ENCODE measurements at places on chromosomes 6 and 20.

GRCh38 chr6:169763881-169764280 is 12.5 kb downstream of the ERMARD start:
- DNase-seq, result no peak

GRCh38 chr20:62067547-62068260 is 2.0 kb upstream of the TAF4 start:
- DNase-seq, result no peak

DNA sequence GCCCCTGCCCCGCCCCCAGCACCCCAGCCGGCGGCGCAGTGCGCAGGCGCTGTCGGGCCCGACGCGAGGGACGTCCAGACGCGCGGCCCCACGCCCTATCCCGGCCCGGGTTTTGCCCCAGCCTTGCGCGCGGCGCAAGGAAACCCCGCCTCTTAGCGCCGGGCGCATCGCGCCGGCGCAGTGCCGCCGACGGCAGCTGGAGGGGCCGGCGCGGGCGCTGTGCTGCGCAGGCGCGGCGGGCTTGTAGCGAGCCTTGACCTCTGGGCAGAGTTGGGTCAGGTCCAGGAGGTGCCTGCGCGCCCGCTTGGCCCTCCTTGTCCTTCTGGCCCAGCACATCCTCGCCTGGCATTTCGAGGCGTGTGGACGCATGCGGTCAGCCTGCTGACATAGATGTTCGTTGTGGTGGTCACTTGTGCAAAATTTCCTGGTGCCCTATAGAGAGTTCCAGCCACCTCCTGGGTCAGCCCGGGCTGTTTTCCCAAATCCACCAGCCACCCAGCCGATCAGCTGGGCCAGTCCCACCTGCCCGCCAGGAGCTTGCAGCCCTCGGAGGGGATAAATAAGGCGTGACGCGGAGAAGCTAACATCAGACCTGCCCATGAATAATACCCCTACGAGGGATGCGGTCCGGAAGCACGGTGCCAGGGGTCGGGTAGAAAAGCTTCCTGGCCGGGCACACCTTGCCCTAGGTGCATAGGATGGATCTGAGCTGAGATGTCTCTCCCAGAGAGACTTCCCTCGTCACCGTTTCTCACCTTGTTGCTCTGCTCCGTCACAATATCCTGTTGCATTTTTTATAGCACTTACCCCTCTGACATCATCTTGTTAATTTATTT is 428 bp upstream of the PRELID3B start:
- DNase-seq, result peak; percentile 72

DNA sequence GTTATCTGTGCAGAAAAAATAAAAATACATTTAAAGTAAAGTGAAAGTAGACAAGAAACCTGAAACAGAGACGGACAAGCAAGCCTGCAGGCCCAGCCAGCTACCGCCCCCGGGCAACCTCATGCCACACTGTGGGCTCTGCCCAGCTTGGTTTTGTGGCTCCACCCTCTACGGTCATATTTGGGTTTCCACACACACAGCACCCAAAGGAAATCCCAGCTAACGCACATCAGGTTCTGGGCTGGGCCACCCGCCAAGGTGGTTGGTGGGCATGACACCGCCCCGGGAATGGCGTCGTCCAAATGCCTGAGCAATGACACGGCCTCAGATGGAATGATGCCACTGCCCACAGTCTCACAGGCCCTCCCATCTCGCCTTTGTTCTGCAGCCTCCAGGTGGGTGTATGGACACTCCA is 22.9 kb downstream of the FAM110A start:
- peak; percentile 98 for DNase-seq

DNA sequence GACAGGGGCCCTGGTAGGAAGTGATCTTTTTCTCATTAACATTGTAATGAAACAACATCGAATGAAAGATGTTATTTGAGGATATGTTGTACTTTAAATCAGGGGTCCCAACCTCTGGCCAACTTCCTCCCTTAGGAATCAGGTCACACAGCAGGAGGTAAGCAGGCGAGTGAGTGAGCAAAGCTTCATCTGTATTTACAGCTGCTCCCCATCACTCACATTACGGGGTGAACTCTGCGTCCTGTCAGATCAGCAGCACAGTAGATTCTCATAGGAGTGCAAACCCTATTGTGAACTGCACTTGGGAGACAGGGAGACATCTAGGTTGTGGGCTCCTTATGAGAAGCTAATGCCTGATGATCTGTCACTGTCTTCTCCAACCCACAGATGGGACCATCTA is 19.9 kb downstream of the EPM2A start:
- no peak for DNase-seq

- peak; percentile 88 for DNase-seq
Measured at GRCh38 chr6:96939007-96939805, 14.7 kb downstream of the KLHL32 start.

- no peak for DNase-seq
Measured at GRCh38 chr6:144416773-144417172, 131.6 kb downstream of the UTRN start.

DNA sequence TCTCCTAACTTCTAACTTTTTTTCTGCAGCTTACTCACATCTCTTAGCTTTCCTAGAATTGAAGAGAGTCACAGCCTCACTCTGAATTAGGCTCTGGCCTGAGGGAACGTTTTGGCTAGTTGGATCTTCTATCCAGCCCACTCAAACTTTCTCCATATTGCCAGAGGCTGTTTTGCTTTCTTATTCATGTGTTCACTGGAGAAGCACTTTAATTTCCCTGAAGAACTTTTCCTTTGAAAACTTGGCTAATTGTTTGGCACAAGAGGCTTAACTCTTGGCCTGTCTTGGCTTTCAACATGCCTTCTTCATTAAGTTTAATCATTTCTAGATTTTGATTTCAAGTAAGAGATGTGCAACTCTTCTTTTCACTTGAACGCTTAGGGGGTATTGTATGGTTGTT is 138.2 kb upstream of the PLCB4 start:
- no peak for DNase-seq

DNA sequence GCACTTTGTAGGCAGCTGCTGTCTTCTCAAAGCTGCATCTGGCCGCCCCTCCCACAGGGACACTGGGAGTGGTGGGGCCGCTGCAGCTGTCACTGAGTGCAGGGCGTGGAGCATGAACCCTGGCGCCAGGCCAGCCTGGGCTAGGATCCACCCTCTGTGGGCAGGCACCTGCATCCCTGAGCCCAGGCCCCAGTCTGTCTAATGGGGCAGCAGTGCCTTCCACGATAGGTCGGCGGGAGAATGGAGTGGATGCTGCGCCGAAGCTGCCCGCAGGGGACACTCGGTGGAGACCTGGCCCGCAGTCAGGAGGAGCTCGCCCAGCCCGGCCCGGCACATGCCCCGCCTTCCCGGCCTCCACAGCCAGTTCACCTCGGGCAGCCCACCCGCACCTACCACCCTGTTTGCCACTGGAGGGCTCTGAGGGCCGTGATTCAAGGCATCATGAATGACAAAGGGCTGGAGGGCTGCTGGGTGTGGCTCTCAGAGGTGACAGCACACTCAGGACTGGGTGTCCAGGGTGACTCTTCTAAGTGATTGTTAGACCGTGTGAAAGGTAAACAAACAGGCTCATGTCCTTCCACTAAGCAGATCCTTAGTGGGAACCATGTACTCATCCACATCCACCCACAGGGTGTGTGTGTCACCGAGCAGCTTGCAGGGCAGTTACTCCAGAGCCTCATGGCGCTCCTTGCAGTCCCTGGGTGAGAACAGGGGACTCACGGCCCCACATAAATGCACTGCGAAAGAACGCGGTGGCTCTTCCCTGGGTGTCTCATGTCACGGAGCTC is 133.9 kb downstream of the AGPAT4 start:
- DNase-seq, result peak; percentile 28

DNA sequence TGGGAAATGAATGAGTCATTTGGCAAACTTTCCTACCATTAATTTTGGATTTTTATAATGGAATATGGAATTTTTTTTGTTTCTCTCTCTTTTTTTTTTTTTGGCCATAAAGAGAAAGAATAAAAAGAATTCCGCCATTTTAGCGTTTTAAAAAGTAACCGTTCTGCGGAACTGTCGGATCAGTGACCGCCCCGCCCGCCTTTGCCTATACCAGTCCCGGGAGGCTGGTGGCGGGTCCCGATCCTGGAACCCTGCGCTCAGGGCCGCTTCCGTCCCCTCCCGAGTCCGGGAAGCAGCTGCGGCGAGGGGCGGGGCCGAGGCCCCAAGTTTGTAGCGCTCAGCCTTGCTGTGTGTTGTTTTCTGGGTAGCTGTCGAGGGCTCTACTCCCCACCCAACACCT is 609 bp downstream of the L3MBTL1 start:
- peak; percentile 40 for DNase-seq

- DNase-seq, result no peak
Measured at GRCh38 chr6:37520926-37521325, 21.2 kb upstream of the CCDC167 start.

- no peak for DNase-seq
Measured at GRCh38 chr6:4533576-4533975, 242.6 kb upstream of the CDYL start.

DNA sequence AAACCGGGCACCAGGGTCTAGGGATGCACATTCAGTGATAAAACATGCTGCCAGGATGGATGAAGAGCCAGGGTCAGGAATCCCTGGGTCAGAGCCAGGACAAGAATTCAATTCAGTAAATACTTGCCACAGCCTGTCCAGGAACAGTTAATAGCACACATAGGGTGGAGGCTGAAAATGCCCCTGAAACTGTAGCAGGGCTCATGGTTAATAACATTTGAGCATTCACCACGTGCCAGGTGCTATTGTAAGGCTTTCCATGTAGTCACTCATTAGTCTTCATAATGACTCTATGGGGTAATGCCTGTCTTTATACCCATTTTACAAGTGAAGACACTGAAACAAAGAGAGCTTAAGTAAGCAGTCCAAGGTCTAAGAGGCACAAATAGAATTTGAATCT is 296.3 kb downstream of the LRFN2 start:
- peak; percentile 27 for DNase-seq

DNA sequence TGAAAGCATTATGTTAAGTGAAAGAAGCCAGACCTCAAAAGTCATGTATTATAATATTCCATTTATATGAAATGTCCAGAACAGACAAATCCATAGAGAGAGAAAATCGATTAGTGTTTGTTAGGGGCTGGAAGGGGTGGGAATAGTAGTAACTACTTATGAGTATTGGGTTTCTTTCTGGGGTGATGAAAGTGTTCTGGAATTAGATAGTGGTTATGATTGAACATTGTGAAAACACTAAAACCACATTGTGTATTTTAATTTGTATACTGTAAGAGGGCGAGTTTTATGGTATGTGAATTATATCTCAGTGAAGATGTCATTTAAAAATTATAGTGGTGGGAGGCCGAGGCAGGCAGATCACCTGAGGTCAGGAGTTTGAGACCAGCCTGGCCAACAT is 52.0 kb upstream of the KIF13A start:
- no peak for DNase-seq

GRCh38 chr20:34495916-34496315 is 20.3 kb upstream of the DYNLRB1 start:
- no peak for DNase-seq

DNA sequence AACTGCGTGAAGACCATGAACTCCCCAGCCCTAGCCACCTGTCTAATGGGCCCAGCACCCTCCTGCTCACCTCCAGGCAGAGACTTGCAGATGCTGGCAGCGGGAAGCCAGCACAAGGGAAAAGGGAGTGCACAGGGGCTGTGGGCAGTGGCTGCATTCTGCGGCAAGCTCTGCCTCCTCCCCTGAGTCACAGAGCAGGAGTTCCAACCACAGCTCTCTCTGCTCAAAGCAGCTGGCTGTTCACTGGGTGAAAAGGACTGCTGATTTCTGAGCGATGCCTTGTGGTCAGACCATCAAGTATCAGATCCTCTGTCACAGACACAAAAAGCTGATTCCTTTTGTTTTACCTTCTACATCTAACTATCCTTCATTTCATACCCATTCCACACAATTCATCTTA is 10.5 kb downstream of the NKX2-2 start:
- no peak for DNase-seq

DNA sequence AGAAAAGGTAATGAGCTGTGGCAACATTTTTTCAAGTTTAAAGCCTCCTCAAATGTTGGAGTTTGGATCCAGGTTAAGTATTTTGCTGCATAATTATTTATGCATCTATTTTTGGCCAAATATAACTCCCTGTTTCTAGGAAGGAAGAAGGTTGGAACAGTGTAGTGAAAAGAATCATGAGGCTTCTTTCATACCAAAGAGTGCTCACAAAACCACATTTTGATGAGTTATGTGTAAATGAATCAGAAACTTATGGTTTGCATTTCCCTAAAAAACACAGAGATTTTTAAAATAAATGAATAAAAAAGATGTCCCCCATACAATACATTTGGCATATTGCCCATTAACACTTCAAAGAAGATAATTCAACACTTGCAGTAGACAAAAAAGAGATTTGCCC is 246.9 kb upstream of the PRDM1 start:
- no peak for DNase-seq

- no peak for DNase-seq
Measured at GRCh38 chr20:58330687-58331086, 21.2 kb downstream of the RAB22A start.

DNA sequence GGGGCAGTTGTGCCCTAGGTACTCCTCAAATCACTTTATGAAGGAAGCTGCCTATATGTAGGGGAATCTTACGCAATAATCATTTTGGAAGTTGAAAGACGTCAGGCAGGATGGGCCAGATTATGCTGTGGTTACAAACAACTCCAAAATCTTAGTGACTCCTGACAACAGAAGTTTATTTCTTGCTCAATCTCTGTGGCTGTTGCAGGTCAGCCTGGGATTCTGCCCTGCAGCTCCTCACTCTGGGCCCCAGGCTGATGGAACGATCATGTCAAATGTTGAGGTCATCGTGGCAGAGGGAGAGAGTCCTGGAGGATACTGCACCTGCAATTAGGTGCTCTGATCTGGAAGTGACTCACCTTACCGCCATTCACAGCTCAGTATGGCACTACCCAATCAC is 88.4 kb downstream of the ZDHHC14 start:
- peak; percentile 15 for DNase-seq

GRCh38 chr6:28657381-28657768 is 131.7 kb downstream of the GPX5 start:
- DNase-seq, result no peak

DNA sequence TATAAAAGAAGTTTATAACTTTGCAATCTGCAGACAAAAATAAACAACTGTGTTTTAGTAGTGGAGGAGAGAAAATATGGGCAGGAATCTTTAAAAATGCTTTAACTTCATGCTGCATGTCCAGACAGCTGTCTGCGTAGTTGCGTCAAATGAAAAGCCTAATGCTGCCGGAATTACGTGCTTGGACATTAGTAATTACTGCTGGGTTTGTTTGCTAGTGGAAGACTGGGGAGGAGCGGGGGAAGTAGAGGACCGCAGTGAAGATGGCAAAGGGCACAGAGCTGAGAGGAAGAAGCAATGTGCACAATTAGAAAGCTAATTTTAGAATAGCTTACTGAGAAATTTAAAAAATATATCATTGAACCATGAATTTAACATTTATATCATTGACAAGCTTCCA is 2.4 kb downstream of the SNAP25 start:
- DNase-seq, result no peak
